ENCODE measurements at places on chromosomes 2 and 18.

DNA sequence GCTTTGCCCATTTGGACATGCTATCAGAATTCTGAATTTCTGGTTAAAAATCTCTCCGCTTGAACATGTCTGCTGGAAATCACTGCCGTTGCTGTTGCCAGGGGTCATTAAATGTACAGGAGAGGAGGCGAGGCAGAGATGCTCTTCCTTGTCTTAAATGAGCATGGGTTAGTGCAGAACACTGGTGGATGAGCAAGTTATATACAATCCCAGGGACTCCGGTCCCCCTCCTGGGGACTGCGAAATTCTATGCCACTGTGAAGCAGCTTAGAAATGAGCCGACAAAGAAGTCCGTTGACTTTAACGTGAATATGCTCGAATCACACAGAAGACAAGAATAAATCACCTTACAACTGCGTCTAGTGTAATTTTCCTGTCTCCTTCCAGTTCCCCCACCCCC lies 95.1 kb upstream of the KLHL14 start:
- DNase-seq = no peak

- peak; percentile 54 for DNase-seq
Measured at GRCh38 chr2:119315241-119315925, 51.3 kb downstream of the C2orf76 start.

DNA sequence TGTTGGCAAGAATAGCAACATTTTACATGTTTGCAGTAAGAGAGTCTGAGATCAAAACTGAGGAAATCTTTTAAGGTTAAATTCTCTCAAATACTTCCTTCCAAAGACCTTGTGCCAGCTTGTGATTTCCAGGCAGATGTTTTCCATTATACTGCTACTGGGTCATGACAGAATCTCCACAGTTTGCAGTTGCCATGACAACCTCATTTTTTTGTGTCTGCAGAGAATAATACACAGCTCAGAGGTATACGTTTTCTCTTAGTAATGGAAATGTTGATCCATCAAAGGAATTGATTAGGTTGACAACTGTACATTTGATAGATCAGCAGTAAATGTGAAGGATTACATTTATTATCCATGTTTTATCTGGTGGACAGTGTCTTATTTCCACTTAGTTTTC lies 29.1 kb upstream of the CSRNP3 start:
- DNase-seq = no peak

DNA sequence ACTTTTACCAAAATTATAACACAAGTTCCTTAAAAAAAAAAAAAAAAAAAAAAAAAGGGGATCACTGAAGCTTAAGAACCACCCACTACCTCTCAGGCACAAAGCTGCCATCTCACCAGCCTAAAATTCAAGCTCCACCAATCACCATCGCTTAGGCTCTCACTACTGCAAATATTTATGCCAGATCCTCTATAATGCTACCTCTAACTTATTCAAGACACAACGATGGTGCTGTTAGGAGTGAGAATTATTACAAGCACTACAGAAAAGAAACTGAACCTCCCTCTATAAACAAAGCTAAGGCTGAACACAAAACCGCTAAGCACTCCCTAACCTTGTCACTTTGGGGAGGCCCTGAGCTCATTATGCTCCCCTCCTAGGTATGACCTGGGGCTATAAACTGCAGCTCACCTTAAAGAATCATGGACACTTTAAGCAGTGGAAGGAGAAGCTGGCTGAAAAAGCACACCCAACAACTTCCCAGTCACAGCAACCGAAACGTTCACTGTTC lies 3.6 kb downstream of the FZD5 start:
- DNase-seq = no peak

GRCh38 chr2:104127049-104127770 lies 726.7 kb upstream of the POU3F3 start:
- DNase-seq = no peak

DNA sequence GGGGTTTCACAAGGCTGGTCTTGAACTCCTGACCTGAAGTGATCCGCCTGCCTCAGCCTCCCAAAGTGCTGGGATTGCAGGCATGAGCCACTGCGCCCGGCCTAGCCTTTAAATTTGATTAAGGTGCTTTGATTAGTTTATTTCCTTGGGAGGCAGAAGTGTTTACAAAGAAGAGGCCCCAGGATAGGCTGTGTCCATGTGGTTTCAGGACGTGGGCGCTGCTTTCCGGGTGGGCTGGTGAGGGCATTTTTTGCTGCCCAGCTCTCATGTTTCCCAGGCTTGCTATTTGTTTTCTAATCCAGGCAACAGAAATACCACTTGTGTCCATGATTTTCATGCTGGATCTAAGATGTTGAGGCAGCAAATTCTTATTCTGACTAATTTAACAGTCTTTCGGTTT lies 124.2 kb downstream of the SH3RF3 start:
- no peak for DNase-seq
